AG04450 (cell line): ENCODE measurements at places on chromosomes 4 and X.

GRCh38 chr4:45317276-45317675 is 590.9 kb upstream of the GNPDA2 start:
- no peak for DNase-seq

- no peak for DNase-seq
These were observed 48.1 kb upstream of the BCOR start for GRCh38 chrX:40145923-40146261.

- no peak for DNase-seq
These were observed 100.5 kb upstream of the TBC1D9 start for GRCh38 chr4:140856621-140857062.

DNA sequence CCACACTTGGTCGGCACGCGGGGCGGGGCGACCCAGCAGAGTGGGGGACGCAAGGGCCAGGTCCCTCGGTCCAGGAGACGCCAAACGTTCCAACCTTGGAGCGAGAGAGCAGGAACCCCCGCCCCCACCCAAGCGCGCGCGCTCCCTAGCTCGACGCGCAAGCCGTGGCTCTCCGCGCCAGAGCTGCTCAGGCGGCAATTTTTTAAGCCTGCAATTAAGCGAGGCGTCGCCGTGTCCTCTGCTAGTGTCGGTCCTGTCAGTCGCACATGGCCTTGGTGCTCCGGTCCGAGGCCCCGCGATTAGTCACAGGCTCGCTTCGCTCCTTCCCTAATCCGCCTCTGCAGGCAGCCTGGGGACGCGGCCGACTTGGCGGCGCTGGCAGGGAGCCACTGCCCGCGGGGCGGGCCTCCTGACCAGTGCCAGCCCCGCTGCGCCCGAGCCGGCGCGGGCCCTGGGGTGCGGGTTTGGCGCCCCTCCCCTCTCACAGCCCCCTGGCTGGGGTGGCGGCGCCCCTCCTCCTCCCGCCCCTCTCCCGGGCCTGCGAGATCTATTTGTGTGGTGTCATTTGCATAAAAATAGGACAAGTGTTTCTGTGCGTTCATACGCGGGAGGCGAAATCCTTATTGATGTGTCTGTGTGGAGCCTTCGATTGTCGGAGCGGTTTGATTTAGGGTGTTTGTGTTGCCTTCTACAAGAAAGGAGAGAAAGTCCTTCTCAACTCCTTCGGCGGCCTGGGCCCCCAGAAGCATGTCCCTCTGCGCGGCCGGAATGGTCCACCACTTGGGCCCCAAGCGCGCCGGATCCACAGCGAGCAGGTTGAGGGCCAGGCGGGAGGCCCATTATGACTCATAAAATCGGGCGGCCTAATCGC is 9.8 kb upstream of the BCOR start:
- no peak for DNase-seq

DNA sequence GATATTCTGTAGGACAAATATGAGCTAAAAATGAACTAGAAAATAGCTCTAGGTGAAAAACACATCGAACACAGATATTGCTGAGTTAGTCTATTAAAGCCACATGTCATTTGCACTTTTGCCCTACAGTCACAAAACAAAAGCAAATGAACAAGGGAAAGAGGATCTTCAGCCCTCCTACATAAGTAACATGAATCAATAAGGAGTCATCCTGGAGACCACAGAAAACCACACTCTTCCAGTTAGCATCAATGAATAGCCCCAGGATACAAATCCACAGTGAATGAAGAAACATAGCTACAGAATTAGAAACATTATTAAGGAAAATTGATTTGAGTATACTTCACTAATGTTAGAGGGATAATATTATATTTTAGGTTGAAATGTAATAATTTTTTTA is 311.4 kb downstream of the MAPK10 start:
- DNase-seq = no peak

DNA sequence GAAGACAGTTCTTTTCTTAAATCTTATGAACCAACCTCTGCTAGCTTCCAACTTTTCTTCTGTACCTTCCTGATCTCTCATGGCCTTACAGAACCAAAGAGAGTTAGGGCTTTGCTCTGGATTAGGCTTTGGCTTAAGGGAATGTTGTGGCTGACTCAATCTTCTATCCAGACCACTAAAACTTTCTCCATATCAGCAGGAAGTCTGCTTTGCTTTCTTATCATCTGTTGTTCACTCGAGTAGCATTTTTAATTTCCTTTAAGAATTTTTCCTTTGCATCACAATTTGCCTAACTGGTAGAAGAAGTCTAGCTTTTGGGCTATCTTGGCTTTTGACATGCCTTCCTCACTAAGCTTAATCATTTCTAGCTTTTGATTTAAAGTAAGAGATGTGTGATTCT is 167.0 kb downstream of the TBCK start:
- no peak for DNase-seq

DNA sequence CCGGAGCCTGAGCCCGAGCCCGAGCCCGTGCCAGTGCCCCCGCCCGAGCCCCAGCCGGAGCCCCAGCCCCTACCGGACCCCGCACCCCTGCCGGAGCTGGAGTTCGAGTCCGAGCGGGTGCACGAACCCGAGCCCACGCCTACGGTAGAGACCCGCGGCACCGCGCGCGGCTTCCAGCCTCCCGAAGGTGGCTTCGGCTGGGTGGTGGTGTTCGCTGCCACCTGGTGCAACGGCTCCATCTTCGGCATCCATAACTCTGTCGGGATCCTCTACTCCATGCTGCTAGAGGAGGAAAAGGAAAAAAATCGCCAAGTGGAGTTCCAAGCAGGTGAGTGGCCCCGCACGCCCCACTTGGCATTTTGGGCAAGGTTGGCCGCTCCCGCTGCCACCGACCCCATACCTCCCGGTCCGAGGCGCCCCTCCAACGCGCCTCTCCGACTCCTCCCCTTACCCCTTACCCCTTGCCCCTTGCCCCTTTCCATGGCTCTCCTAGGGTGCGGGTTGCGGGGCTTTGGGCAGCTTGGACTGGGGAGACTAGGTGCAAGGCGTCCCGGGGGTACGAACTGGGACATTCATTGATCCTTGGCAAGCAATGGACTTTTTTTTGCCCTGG is 553 bp downstream of the SLC16A2 start:
- no peak for DNase-seq

GRCh38 chrX:32533848-32534247 is 677.5 kb downstream of the DMD start:
- no peak for DNase-seq

DNA sequence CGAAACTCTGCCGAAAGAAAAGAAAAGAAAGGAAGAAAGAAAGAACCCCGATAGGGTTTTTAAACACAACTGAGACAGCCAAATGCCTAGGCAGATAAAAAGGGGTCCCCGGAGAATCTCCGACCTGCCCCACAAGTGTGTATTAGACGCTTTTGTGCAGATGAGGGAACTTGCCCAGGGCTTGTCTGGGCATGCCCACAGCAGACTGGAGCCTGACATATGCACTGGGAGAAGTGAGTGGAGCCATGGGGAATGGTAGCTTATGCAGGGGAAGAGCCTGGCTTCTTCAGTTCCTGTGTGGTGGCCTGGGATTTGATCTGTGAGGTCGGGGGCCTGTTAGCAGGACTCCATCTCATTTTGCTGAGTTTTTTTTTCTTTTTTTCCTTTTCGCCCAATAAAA is 199.0 kb downstream of the GPC3 start:
- DNase-seq = no peak

- DNase-seq = no peak
These were observed 19.1 kb upstream of the S100P start for GRCh38 chr4:6674500-6675149.

- DNase-seq = no peak
These were observed 15.2 kb upstream of the F11 start for GRCh38 chr4:186250760-186251159.

- no peak for DNase-seq
These were observed 658.7 kb upstream of the DIPK2B start for GRCh38 chrX:45859407-45859806.

- no peak for DNase-seq
These were observed 15.2 kb upstream of the TLR8 start for GRCh38 chrX:12891171-12891570.

DNA sequence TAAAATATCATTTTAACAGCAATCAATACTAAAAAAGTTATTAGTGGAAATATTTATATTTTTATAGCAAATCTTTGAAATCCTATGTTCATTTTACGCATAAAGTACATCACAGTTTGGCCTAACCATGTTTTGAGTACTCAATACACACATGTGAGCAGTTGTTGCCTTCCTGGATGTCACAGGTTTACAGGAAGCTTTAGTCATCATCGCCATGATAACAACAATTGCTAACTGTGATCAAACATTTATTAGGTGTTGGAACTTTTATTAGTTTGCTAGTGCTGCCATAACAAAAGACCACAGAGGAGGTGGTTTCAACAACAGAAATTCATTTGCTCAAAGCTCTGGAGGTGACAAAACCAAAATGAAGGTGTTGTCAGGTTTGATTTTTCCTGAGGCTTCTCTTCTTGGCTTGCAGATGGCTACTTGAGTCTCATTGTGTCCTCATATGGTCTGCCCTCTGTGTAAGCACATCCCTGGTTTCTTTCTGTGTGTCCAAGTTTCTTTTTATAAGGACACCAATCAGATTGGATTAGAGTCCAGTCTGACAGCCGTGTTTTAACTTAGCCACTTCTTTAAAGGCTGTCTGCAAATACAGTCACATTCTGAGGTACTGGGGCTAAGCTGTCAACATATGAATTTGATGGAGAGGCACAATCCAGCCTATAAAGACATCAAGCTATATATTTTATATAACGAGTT is 43.1 kb upstream of the BOD1L1 start:
- DNase-seq = no peak

DNA sequence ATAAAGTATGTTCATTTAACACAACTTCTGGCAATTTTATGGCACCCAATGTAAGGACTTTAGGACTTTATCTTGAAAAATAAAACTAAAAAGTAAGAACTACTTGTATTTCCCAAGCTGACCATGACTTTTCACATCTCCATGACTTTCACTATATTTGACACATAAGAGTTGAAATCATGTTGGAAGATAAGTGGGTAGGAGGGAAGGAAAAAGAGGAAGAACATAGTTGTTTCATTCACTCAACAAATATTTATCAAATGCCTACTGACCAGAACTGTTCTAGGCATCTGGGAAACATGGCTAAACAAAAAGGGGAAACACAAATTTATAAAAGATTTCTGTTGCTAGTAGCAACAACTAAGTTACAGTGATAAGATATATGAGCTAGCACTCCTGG is 16.0 kb downstream of the SCLT1 start:
- no peak for DNase-seq

- no peak for DNase-seq
These were observed 136.0 kb downstream of the SLITRK2 start for GRCh38 chrX:145953628-145954027.

- no peak for DNase-seq
These were observed 217.2 kb upstream of the HCCS start for GRCh38 chrX:10893976-10894375.

DNA sequence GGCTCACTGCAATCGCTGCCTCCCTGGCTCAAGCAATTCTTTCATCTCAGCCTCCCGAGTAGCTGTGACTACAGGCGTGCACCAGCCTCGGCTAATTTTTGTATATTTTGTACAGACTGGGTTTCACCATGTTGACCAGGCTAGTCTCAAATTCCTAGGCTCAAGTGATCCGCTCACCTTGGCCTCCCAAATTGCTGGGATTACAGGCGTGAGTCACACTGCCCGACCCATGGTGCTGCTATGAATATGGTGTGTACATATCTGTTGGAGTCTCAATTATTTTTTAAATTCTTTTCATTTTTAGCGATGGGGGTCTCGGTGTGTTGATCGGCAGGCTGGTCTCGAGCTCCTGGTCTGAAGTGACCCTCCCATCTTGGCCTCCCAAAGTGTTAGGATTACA is 78.0 kb upstream of the PRKX start:
- DNase-seq = no peak

- no peak for DNase-seq
These were observed 68.3 kb downstream of the PALLD start for GRCh38 chr4:168565130-168565529.

DNA sequence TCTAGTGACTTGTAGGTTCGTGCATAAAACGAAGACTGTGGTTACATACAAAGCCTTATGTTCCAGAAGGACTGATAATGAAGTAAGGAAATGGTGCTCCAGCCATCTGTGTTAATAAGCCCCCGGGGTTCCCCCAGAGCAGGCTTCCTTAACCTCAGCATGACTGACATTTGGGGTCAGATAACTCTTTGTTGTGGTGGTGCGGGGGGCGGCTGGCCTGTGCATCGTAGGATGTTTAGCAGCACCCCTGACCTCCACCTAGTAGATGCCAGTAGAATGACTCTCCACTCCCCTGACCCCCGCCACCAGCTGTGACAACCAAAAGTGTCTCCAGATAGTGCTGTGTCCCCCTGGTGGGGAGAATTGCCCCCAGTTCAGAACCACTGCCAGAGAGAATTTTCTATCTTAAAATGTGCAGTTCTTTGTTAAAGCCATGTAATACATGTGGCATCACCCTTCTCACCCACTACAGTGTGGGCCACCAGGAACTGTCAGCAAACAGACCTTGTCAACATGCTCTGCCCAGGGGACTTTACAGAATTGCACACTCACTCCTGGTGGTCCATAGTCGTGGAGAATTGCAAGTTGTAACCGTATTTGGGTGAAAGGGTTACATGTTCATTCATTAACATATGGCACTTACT is 7.5 kb downstream of the SH3KBP1 start:
- DNase-seq = no peak

DNA sequence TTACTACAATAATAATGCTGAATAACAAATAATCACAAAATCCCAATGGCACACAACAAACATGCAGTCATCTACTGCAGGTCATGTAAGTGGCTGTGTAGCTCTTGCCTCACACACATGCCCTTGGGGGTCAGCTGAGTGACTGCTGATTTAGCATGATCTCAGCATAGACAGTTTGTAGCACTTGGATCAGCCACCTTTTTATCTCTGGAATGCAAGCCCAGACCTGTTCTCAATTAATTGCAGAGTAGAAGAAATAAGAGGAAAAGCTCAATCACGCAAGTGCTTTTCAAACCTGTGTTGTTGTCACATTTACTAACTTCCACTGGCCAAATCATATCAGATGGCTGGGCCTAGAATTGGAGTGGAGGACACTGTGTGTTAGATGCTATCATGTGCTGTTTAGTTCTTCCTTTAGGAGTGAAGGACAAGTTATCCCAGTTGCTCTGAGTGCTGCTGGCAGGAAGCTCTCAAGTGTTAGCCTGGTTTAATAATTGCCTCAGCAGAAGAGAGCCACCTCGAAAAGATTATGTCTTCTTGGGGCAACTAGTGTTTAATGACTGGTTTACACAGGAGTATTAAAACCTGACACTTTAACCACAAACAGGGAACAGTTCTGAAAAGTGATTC is 128.3 kb upstream of the EPHA5 start:
- DNase-seq = no peak

- DNase-seq = peak; percentile 61
These were observed 980 bp upstream of the GIMD1 start for GRCh38 chr4:106369456-106370060.
